Osteoblast (primary cell): ENCODE measurements at places on chromosomes 3 and 15. TPM values are rescaled to one million over a fixed set of nuclear protein-coding genes. Genes with fewer than 3 reads are reported as not detected.

Gene GPR160
- total RNA-seq, result 0.29 TPM in 1 of 2 replicates, not detected in the other

Gene VEPH1
- 23.2 and 25.3 TPM in 2 replicates for total RNA-seq

Gene TTLL13
- under 0.01 TPM in 2 replicates for total RNA-seq

- H3K27me3 ChIP-seq, result no peaks in the 10 kb centered on the region
- peaks cover 29% of the 10 kb centered on the region for H3K4me1 ChIP-seq
- no peaks in the 10 kb centered on the region for H3K36me3 ChIP-seq
- H3K4me3 ChIP-seq, result no peak overlapping the region
These were observed 16.1 kb downstream of the FILIP1L start for GRCh38 chr3:100097919-100098783.

- DNase-seq, result peak; percentile 80
- peak overlapping the region; percentile 33 for H3K27ac ChIP-seq
- no peaks in the 10 kb centered on the region for H3K27me3 ChIP-seq
- H3K36me3 ChIP-seq, result peaks cover 5% of the 10 kb centered on the region
These were observed 28.2 kb downstream of the C3orf62 start for GRCh38 chr3:49248840-49249227.

DNA sequence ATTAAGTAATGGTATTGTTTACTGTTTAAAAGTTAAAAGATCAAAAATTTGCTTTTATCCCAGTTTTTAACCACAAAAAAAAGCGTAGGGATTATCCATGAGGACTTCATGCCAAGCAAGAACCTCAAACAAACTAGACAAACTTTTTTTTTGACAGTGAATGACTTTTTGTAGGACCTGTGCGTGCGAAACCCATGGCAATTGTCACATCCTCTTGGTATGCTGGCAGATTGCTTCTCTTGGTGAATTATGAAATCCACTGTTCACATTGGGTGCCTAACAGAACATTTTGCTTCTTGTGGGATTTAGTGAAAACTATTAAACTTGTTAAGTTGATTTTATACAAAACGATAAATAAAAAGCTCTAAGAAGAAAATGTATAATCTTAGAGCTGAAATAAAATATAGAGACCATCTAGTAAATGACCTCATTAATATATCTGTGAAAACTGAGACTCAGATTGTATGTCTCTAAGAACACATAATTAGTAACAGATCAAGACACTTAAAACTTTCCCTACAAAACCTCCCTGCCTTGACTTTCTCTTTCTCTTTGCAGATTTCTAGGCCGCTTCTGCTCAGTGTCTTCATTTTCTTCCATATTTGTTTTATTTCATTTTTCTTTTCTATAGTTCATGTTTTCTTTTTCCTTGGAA lies 87.3 kb upstream of the CGNL1 start:
- H3K27ac ChIP-seq, result no peak overlapping the region
- H3K36me3 ChIP-seq, result peaks cover 16% of the 10 kb centered on the region

Gene PHLDB2
- 96.4 and 107 TPM in 2 replicates for total RNA-seq

Gene GALK2
- 44.2 and 53.0 TPM in 2 replicates for total RNA-seq

DNA sequence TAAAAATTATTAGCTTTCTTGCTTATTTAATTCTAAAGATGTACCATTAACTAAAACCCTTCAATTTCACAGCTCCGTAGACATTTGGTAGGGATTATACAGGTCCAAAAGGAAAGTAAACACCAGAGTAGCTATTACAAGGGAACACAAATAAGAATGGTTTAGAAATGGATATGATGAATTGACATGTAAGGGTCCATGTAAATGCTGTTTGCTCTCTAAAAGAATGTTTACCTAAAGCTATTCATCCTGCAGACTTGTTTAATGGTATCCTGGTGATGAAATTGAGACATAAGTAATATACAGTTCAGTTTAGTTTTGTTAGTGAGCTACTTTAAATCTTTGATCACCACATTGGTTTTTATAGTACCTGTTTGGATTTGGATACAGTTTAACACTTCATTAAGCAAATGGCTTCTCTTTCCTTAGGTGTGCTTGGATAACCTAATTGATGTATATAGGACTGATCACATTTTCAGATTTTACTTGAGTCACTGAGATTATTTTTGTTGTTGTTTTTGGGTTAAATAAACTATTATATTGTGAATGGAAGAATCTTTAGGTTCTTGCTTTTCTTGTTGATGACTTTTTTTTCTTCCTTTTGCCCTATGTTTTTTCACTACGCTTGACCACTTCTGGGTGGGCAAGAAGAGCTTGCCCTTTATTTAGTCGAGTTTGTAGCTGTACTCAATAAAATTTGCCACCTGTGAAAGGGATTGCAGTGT lies 115.4 kb downstream of the TCF12 start:
- no peak for DNase-seq
- no peaks in the 10 kb centered on the region for H3K36me3 ChIP-seq
- peaks cover 16% of the 10 kb centered on the region for H3K4me1 ChIP-seq
- no peak overlapping the region for H3K27ac ChIP-seq
- no peaks in the 10 kb centered on the region for H3K27me3 ChIP-seq

DNA sequence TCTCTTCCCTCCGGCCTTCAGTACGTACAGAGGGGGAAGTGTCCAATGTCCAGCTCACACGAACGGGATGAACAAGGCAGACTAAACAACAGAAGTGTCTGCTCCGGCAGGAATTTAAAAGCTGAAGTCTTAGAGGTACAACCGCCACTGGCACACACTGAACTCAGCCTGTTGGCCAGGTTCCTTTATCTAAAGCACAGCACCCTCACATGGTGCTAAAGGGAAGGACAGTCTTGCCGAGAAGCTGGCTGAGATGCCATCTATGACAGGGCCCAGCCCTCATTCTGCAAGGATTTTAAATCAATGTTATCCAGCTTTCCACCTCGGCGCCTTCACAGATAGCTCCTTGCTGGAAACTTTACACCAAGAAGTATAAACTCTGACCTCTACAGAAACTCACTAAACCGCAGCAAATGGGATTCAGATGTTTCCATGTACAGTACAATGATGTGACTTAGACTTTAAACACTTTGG lies 2.8 kb downstream of the ADAMTS17 start:
- H3K4me1 ChIP-seq, result no peaks in the 10 kb centered on the region
- peak; percentile 87 for DNase-seq
- no peaks in the 10 kb centered on the region for H3K36me3 ChIP-seq
- no peak overlapping the region for H3K27ac ChIP-seq
- H3K27me3 ChIP-seq, result peaks cover 18% of the 10 kb centered on the region

GRCh38 chr15:78438619-78439285 lies 736 bp downstream of the IREB2 start:
- H3K27ac ChIP-seq, result peak overlapping the region; percentile 90
- peaks cover 2% of the 10 kb centered on the region for H3K27me3 ChIP-seq
- H3K4me1 ChIP-seq, result peaks cover 16% of the 10 kb centered on the region
- peaks cover 29% of the 10 kb centered on the region for H3K36me3 ChIP-seq
- peak; percentile 72 for DNase-seq

- H3K27ac ChIP-seq, result no peak overlapping the region
- H3K36me3 ChIP-seq, result no peaks in the 10 kb centered on the region
- no peak overlapping the region for H3K4me3 ChIP-seq
These were observed 646.9 kb upstream of the LMCD1 start for GRCh38 chr3:7854721-7855120.

DNA sequence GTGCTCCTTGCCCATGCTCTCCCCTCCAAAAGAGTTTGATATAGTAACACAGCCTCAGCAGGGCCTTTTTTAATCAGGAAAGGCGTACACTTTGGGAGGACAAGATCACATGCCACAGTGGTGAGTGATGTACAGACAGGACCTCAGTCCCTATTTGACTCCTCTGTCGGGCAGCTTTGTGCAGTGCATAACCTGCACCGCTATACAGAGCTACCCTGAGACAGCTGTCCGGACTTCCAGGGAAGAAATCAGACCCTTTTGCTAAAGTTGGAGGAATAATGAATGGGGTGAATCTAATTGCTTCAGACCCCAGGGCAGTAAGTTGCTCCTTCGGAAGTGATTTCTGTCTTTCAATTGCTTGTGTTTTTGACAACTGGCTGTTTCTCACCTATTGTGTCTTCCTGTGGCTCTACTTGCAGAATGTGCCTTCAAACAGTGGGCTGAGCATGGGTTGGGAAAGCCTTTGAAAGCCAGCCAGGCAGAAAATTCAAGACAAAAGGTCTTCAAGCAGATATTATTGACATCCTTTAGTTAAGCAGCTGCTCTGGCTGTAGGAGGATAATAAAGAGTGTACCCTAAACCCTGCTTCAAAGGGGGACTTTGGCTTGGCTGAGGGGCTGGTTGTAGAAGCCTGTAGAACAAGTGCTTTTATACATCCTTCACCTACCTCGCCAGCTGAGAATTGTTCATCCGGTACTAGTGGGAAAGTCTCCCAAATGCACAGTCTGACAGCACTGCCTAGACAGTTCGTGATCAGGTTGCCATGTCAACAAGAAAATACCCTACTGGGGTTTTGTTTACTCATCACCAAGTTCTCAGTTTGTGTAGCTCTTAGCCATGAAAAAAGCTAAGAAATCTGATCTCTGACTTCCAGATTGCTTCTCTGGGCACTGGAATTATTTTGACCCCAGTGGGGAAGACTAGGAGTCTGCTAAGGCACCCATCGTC lies 35.1 kb downstream of the SNTN start:
- H3K27ac ChIP-seq, result no peak overlapping the region
- H3K27me3 ChIP-seq, result no peaks in the 10 kb centered on the region
- H3K36me3 ChIP-seq, result no peaks in the 10 kb centered on the region
- H3K4me1 ChIP-seq, result no peaks in the 10 kb centered on the region
- no peak overlapping the region for H3K4me3 ChIP-seq

GRCh38 chr15:78372880-78373279 lies 32.7 kb downstream of the CRABP1 start:
- H3K4me1 ChIP-seq, result no peaks in the 10 kb centered on the region
- H3K27me3 ChIP-seq, result peaks cover 7% of the 10 kb centered on the region
- no peak overlapping the region for H3K27ac ChIP-seq
- no peaks in the 10 kb centered on the region for H3K36me3 ChIP-seq
- H3K4me3 ChIP-seq, result no peak overlapping the region

Gene MST1R
- total RNA-seq, result 0.72 and 1.8 TPM in 2 replicates

Gene CCR8
- not detected in 2 replicates for total RNA-seq

- H3K4me1 ChIP-seq, result peaks cover 20% of the 10 kb centered on the region
- H3K27me3 ChIP-seq, result no peaks in the 10 kb centered on the region
- H3K27ac ChIP-seq, result peak overlapping the region; percentile 89
- H3K4me3 ChIP-seq, result no peak overlapping the region
These were observed 325.9 kb upstream of the TBL1XR1 start for GRCh38 chr3:177523067-177523675.

DNA sequence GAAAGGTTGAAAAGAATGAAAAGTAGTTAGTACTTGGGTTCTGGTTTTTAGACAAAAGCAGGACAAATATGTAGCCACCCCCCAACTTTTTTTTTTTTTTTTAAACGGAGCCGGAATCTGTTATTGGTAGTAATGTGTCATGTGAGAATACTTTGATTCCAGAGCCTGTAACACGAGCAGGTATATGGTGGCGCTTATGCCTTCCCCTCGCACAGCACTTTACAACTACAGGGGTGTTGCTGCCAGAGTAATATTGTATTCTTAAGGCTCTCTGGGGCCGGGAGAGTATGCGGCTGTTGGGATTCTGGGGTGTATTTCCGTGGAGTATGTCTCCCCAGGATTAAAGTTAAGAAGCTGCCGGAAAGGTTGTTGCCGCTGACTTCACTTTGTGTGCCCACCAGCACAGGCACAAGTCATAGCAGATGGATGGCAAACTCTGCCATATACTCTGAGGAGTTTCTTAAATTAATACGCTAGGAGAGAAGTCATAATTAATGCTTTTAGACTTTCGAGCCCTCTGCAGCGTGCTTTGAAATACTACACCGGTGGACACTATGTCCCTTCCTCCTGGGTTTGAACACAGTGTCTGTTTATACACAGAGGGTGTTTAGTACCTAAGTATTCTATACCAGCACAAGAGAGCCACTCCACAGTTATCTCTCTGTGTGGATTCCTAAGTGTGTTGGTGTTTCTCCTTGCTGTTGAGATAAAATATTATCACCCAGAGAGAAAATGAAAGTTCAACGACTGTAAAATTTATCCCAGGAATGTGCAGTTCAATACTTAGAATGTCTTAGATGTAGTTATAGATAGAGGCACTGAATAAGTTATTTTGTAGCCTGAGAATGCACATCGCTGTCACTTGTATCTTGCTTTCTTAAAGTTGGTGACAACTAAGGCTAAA lies 1.4 kb downstream of the MBNL1 start:
- peak; percentile 42 for DNase-seq
- H3K27ac ChIP-seq, result peak overlapping the region; percentile 92
- no peaks in the 10 kb centered on the region for H3K27me3 ChIP-seq
- H3K4me1 ChIP-seq, result peaks cover 50% of the 10 kb centered on the region
- H3K36me3 ChIP-seq, result peaks cover 3% of the 10 kb centered on the region

- no peak overlapping the region for H3K4me3 ChIP-seq
- no peak overlapping the region for H3K27ac ChIP-seq
- no peaks in the 10 kb centered on the region for H3K36me3 ChIP-seq
- no peak for DNase-seq
- H3K27me3 ChIP-seq, result no peaks in the 10 kb centered on the region
These were observed 153.5 kb downstream of the DNAJB8 start for GRCh38 chr3:128313071-128313725.

DNA sequence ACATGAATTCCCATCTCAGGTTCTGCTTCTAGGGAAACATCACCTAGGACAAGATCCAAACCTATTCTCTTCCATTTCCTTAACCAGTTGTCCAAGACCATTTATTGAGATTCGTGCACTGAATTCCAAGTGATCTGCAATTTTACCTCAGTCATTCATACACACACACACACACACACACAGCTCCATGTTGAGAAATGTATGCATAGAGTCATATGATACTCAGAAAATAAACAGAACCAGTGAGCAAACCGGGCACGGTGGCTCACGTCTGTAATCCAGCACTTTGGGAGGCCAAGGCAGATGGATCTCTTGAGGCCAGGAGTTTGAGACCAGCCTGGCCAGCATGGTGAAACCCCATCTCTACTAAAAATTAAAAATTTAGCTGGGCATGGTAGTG lies 6.1 kb upstream of the KPNA1 start:
- no peaks in the 10 kb centered on the region for H3K36me3 ChIP-seq
- no peak overlapping the region for H3K27ac ChIP-seq
- no peak for DNase-seq

Gene IQCF5
- total RNA-seq, result not detected in 2 replicates

Gene TNFSF10
- 3.5 and 4.0 TPM in 2 replicates for total RNA-seq

DNA sequence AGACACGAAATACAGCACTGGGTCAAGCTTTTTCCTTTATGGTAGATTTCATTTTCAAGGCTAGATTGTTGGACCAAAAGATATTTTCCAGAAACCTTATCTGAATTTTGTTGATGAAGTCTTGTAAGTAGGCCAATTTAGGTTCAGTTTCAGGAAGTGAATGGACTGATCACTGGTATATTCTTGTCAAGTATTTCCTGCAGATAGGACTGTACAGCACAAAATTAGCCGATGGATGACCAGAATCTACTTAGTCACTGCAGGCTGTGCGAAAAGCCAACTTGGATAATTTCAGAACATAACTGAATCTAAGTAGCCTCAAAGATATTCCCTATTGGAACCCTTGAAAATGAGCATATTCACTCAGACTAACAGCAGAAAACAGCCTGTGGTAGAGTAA lies 206.5 kb downstream of the NR1D2 start:
- H3K27ac ChIP-seq, result no peak overlapping the region
- DNase-seq, result no peak
- no peaks in the 10 kb centered on the region for H3K27me3 ChIP-seq
- peaks cover 9% of the 10 kb centered on the region for H3K4me1 ChIP-seq
